ENCODE measurements at places on chromosomes 7 and 10.

GRCh38 chr7:94452239-94452638 lies 57.4 kb upstream of the CASD1 start:
- DNase-seq, result no peak

DNA sequence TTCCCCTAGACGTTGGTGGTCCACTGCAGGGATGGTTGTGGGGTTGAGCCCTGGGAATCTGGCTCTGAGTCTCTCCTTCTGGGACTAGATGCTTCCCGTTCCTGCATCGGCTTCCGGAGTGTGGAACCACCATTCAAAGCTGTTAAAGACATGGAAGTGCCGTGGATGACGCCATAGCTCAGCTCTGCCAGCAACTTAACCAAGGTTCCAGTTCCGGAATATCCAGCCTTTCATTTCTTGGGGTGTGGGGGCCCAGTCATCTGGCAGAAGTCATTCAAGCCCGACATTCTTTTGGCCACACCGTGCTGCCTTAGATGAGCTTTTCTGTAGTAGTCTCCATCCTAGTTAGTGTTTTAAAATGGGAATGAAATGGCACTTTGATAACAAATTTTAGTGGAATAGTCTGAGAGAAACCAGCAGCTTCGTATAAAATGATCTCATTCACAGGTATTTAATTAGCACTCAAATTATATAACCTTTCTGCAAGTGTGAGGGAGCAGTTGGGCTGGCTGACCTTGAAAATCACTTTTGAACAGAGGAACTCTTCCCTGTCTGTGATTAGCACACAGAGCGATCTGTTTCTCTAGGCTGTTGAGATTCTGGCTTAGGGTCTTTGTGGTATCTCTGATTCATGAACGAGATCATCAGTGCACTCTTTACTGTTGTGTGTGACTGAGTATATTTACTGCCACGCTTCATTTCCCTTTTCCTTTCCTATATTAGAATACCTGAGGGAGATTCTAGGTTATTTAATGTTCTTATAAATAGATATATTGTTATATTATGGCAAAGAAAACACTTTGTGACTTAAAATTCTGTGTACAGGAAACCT lies 19.9 kb downstream of the LMTK2 start:
- DNase-seq, result no peak

- no peak for DNase-seq
Measured at GRCh38 chr10:114682532-114682931, 24.5 kb upstream of the ABLIM1 start.

DNA sequence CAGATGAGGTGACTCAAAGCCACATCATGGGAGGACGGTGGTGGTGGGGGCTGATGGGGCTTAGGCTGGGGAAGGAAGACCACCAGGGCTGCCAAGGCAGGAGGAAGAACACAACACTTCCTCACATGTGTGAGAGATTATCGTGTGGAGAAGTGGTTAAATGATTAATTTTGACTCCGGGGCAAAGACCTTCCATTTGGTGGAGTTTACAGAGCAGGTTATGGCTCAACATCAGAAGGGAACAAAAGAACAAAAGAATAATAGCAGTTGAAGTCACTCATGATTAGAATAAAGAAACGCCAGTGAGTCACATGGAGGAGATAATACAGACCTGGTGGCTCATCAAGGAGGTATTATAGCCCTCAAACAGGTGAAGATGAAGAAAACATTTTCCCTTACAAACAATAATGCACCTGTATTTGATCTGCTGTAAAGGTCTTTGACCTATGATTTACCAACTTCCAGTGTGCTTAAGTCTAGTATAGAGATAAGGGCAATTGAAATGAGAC lies 170.1 kb downstream of the PKD1L1 start:
- DNase-seq, result no peak

- DNase-seq, result no peak
Measured at GRCh38 chr10:110307805-110308204, 3.1 kb upstream of the SMNDC1 start.

DNA sequence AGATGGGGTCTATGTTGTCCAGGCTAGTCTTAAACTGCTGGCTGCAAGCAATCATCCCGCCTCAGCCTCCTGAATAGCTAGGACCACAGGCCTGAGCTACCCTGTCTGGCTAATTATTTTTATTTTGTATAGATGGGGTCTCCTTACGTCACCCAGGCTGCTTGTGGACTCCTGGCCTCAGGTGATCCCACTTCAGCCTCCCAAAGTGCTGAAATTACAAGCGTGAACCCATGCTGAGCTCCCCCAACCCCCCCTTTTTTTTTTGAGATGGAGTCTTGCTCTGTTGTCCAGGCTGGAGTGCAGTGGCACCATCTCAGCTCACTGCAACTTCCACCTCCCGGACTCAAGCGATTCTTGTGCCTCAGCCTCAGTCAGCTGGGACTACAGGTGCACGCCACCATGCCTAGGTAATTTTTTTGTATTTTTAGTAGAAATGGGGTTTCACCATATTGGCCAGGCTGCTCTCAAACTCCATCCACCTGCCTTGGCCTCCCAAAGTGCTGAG lies 25.4 kb downstream of the FAM25A start:
- DNase-seq, result no peak

DNA sequence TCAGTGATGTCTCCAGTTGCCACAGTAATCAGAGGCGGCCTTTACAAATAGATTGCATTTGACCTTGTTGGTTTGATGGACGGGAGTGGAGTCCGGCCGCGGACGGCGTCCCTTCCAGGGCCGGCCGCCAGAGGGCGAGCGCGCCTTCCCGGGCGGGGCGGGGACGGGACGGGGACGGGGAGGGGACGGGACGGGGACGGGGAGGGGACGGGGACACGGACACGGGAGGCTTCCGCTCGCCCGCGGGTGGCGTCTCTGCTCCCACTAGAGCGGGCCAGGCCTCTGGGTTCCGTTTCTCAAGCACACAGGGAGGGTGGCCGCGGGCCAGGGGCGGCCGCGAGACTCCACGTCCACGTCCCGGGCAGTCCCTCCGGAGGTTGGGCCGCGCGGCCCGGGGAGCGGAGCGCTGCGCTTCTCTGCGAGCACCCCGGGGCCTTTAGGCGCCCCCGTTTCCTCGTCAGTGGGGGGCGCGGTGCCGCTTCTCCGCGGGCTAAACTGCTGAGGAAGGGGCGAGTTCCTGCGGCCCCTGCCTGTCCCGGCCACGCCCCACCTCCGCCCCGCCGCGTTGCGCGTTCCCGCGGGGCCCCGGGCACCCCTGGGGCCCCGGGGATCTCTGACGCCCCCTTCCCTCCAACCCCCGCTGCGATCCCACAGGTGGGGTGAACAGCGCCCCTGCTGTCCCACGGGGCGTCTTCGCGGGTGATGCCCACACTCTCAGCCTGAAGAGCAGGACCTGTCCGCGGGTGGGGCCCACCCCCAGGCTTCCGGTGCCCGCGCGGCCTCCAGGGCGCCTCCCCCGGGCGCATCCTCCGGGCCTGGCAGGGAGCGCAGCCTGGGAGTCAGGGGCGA lies 84.2 kb upstream of the MKI67 start:
- DNase-seq, result peak; percentile 68

DNA sequence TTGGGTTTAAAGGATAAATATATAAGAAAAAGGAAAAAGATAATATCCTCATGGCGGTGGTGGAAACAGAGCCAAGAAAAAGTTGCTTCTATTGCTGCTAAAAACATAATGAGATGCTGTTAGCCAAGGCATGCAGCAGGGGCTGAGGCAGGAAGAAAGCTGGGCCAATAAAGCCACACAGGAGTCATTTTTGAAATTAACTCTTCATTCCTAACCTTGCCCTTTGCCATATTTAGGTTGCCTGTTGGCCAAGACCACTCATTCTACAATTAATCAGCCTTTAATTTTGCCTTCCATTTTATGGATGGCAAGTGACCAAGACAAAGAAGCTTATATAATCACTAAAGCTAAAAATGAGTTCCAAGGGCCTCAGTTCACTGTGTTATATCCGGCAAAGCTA lies 58.2 kb downstream of the ARMH3 start:
- DNase-seq, result no peak

DNA sequence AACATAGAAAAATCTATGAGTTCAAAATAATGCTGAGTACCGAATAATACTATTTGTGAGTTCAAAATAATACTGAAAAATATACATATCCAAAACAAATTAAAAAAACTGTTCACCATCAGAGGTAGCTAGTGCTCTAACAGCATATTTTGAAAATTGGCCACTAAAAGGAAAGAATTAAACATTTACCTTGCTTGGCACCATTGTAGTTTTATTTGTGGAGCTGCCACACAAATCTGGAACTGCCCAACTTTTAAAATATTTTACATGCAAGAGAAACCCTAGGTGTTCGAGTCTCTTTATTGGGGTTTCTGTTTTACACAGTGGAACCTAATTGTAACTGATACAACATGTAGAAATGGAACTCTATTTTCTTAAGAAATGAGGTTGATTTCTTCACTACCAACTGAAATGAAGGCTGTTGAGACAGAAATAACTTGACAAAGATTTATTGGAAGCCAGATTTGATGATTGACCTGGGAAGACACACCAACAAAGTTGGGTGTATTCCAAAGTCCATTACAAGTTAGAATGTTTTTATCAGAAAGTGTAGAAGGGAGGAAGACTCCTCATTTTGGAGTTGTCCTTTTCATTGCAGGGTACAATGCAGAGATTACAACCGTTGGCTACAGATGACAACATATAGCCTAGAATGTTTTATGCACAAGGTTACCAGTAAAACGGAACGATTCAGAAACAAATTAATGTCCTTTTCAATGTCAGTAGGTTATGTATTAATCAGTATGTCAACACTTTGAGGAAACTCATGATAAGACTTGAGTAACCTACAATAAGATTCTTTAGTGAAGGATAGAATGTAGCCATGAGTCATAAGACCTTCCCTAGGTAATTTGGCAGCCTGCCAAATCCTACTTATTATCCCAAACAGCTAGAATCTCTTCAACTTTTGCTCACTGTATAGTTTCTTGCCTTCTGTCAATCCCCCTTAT lies 73.8 kb upstream of the PAPSS2 start:
- DNase-seq, result peak; percentile 31

GRCh38 chr7:18895456-18895855 lies 222.0 kb downstream of the TWIST1 start:
- peak; percentile 2 for DNase-seq

- no peak for DNase-seq
Measured at GRCh38 chr7:123185756-123186155, 14.0 kb downstream of the SLC13A1 start.

GRCh38 chr7:20742913-20743312 lies 43.8 kb downstream of the SP8 start:
- no peak for DNase-seq

GRCh38 chr7:226281-226895 lies 34.0 kb downstream of the FAM20C start:
- DNase-seq, result no peak

DNA sequence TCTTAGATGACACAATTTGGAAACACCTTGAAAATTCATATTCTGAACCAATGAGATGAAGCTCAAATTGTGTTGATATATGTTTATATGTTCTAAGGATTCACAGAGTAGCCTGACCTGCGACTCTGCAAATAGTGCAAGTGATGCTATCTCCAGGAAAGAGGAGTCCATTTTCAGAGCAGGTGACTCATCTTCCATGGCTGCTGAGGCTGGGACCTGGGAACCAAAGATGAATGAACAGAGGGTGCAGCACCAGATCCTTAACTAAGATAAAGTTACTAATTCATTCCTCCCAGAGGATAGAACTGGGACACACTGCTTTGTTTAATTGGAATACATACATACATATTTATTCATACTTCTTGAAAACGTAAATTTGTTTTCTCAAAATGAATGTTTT lies 240.6 kb upstream of the SEMA3C start:
- peak; percentile 64 for DNase-seq

GRCh38 chr7:83882551-83882950 lies 233.6 kb upstream of the SEMA3E start:
- no peak for DNase-seq

DNA sequence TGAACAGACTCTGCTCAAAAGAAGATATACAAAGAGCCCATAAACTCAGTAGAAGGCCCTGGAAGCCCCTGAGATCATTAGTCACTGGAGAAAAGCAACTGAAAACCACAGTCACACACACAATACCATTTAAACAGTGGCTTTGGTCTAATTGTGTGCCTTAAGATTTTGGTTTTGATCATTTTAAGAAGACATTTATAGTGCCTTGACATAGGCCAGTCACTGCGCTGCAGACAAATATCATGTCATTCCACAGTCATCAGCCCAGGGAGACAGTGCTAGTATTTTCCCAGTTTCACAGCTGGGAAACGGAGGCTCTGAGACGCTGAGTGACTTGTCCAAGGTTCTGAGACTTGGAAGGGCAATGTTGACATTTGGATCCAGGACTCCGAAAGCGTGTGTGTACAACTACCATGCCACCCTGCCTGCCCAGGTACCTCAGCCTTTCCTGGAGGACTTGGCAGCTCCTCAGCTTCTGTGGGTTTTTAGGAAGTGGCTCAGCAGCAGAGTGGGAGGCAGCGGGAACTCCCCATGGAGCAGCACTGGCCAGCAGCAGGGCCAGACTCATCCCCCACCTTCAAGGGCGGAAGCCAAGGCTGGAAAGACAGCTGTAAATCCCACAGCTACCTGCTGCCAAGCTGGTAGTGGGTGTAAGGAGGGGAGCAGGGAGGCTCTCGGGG lies 173.9 kb downstream of the WDR11 start:
- no peak for DNase-seq

GRCh38 chr10:114928818-114929217 lies 9.2 kb upstream of the TRUB1 start:
- no peak for DNase-seq

- no peak for DNase-seq
Measured at GRCh38 chr7:27586825-27587224, 75.9 kb downstream of the HIBADH start.

- DNase-seq, result no peak
Measured at GRCh38 chr7:145313551-145313950, 477.7 kb upstream of the TPK1 start.

GRCh38 chr10:19745672-19746071 lies 70.6 kb upstream of the PLXDC2 start:
- DNase-seq, result no peak

- no peak for DNase-seq
Measured at GRCh38 chr10:127405221-127405620, 143.9 kb upstream of the NPS start.

DNA sequence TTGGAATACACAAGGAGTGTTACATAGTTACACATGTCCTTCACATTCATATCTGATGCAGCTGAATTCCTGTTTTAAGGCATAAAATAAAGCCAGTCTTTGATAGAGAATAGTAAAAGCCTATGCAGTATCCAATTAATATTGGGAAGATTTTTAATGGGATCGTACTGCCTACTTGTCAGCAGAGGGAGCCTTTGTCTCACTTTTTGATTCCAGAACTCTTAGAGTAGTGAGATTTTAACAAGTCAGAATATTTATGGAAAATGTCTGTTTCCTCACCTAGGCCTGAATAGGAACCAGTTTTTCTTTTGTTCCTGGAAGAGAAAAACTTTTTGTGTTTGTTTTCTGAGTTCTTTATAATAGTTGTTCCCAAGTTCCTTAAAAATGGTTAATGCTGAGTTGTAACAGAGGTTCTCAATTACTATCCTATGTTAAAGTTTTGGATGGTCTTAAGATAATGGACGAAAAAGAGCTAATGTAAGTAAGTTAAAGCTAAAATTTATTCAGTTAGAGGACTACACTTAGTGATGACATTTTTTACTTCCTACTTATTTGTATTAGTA lies 114.0 kb downstream of the BBS9 start:
- DNase-seq, result peak; percentile 39

- no peak for DNase-seq
Measured at GRCh38 chr7:24406053-24406788, 122.2 kb downstream of the NPY start.

GRCh38 chr7:90459888-90460287 lies 9.6 kb upstream of the PTTG1IP2 start:
- peak; percentile 41 for DNase-seq

- DNase-seq, result no peak
Measured at GRCh38 chr7:855686-856369, 20.5 kb upstream of the GET4 start.

GRCh38 chr10:92567952-92568600 lies 5.8 kb downstream of the IDE start:
- no peak for DNase-seq

GRCh38 chr10:86955501-86956194 lies 1.8 kb downstream of the MMRN2 start:
- no peak for DNase-seq

All from urothelium cell line (cell line).